ENCODE measurements at places on chromosomes 7 and 10. TPM values are rescaled to one million over a fixed set of nuclear protein-coding genes. Genes with fewer than 3 reads are reported as not detected.

- no peak for DNase-seq
These were observed 216.0 kb downstream of the WDR37 start for GRCh38 chr10:1272079-1272776.

- DNase-seq = no peak
These were observed 31.1 kb upstream of the ADD3 start for GRCh38 chr10:109976681-109977080.

PTPRZ1 gene
- total RNA-seq = 0.72 TPM

DNA sequence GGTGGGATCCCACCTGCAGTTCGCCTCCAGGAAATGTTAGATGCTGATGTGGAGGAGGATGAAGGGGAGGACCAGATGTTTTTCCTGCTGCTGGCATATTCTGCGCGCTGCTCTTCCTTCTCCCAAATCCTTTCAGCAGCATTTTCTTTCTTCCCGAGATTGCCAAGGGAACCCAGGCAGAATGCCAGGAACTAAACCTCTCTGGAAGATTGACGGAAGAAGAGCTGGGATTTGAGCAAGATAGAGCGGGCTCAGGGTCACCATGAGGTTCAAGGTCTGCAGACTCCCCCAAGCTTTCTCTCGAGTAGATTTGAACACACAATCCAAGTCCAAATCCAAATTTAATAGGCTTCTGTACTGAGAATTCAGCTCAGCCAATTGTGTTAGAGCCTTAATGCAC lies 345.2 kb upstream of the C7orf33 start:
- DNase-seq = no peak

PCLO gene
- total RNA-seq = 2.9 TPM

DNA sequence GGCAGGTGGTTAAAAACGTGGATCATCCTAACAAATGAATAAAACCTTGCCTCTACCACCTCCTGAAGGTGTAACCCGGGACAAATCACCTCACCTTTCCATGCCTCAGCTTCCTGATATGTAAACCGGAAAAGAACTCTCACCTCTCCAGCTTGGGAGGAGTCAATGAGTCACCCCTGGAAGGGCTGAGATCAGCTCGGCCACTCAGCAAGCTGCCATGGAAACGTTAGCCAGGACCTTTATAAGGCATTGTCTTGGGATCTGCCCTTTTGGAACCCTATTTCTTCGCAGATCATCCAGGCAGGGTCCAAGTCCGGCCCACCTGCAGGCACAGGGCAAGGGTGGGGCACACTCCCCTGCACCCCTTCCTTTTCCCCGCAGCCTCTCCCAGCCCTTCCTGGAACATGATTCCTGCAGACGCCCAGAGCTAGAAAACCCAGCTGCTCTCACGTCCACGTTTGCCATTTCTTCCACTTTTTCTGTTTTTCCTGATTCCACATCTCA lies 81.6 kb upstream of the PFKP start:
- no peak for DNase-seq

PDE1C gene
- total RNA-seq = 192 TPM

DNA sequence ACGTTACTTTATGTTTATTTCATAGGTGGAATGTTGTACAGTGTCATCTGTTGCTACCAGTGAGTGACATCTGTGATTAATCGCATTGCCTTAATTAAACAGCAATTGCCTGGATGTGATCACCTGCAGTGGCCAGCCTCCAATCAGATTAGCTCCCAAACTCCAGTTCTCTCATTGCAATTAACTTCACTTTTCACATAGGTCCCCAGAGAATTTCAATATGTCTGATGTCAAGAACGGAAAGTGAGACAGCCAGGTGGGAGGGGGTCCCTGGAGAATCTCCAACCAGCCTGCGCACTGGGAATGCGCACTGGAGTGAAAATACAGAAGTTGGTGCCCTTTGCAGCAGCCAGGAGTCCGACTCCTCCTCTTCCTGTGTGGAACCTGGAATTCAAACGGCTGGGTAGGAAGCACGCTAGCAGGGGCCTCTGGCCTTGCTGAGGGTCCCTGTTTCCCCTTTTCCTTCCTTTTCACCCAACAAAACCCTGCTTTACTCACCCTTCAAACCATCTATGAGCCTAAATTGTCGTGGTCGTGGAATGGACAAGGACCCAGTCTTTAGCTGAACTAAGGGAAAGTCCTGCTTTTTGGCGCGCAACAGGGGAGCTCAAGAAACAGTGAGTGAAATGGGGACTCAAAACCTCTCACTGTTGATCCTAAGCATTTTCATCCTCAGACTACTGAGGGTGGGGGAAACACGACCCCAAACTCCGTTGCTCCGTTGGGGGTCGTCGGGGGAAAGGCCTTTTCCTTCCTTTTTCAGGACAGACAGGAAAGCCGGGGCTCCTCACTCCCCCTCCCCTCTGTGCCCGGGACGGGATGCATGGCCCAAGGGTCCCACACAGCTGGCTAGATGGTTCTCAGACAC lies 1355.5 kb upstream of the LRRTM3 start:
- DNase-seq = peak; percentile 50

- DNase-seq = no peak
These were observed 333.5 kb downstream of the GPR37 start for GRCh38 chr7:124432009-124432578.

DNA sequence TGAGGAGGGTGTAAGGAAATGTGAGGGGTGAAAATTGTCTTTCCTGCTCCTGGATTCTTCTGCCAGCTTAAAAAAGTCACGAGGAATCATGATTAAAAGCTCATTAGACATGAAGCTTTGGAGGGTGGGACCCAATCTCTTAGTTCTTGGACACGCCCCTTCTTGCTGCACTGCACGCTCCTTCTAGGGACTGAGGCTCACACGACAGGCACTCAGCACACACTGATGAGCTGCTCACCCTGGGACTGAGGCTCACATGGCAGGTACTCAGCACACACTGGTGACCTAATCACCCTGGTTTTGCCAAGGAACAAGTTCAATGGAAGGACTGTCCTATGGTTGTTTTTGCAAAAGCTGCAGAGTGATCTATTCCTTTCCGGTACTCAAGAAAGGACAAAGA lies 65.8 kb upstream of the ELMO1 start:
- no peak for DNase-seq

DNA sequence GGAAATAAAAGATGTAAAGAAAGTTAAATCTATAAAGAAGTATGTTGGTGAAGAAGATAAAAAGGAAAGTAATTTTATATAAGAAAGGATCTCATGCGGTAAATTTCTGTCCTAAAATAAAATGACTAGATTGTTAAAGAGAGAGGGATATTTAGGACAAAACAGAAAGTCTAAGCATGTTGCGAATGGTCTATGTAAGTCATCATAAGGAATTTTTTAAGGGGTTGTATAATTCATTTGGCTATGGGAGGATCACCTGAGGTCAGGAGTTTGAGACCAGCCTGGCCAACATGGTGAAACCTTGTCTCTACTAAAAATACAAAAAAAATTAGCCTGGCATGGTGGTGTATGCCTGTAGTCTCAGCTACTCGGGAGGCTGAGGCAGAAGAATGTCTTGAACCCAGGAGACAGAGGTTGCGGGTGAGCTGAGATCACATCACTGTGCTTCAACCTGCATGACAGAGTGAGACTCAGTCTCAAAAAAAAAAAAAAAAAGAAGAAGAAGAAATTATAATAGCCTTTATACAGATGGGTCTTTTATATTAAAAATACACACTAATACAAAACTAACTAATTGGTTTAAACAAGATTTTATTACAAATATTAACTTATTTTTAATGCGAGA lies 294.3 kb downstream of the MAGI2 start:
- DNase-seq = no peak

- no peak for DNase-seq
These were observed 496 bp downstream of the BRI3 start for GRCh38 chr7:98281757-98282606.

GRCh38 chr7:138667535-138668228 lies 33.5 kb downstream of the SVOPL start:
- no peak for DNase-seq

ZNF212 gene
- total RNA-seq = 5.2 TPM

DNA sequence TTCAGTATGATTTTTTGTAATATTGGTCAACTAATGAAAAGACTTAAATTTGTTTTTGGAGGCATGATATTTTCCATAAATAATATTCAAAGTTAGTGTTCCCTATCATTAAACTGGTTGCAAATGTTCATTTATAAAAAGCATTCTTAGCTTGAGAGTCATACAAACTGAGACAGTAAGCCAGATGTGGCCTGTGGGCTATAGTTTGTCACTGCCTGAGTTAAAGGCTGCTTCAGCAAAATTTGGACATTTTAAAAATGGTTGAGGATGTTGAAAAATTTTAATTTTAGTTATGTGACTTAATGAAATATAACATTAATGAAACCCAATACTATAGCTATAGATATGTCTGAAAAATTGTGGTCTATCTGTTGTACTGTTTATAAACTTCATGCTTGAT lies 180.2 kb upstream of the CACNA2D1 start:
- DNase-seq = no peak

- no peak for DNase-seq
These were observed 50.8 kb downstream of the CH25H start for GRCh38 chr10:89156161-89156835.

DNA sequence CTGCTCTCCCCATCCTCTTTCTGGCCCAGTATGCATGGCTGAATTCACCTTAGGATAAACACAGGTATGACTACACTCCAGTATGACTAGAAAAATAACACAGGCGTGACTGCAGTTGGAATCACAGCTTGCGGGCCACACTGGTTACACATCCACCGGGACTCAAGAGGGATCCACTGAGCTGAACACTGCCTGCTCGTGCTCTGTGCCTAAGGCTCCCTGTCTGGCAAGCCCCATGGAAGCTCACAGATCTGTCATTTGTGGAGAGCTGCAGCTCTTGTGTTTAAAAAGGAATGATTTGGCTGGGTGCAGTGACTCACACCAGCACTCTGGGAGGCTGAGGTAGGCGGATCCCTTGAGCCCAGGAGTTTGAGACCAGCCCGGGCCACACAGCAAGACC lies 26.8 kb downstream of the VOPP1 start:
- peak; percentile 38 for DNase-seq

PHKG1 gene
- total RNA-seq = 30.4 TPM
